ENCODE measurements at places on chromosomes 2 and 18. TPM values are rescaled to one million over a fixed set of nuclear protein-coding genes. Genes with fewer than 3 reads are reported as not detected.

Gene TGIF1
- 110 TPM for total RNA-seq

DNA sequence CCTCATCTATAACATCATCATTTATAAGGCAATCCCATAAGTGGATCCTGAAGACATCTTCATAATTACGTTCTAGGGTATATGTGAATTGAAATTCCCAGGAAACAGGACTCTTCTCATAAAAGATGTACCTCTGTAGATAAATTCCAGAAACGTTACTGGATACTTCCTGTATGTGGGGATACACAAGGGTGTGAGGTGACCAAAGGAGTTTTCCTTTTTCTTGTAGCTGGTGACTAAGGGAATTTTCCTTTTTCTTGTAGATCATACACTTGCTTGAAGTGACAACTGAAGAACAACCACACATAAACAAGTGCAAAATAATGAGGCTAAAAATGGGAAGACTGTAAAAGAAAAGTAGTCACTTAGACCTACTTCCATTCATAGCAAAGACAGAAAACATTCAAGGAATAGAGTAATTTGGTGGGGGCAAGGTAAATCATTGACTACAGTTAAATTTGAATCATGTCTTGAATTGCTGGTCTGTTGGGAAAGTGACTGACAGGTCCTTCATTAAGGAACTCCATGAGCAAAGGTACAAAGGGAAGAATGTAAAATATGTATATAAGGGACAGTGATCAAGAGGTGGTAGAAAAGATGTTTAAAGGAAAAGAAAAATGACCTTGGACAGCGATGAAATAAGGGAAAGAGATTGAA, 53.2 kb upstream of the UBE2E3 start:
- no peak for DNase-seq

Gene SNORC
- total RNA-seq: 4.1 TPM

GRCh38 chr2:235054919-235055318, 103.1 kb downstream of the SH3BP4 start:
- DNase-seq: no peak

- DNase-seq: no peak
These were observed 43.0 kb upstream of the GPR39 start for GRCh38 chr2:132373391-132374135.

Gene IL1RN
- total RNA-seq: not detected

GRCh38 chr2:62319070-62319469, 123.2 kb downstream of the B3GNT2 start:
- no peak for DNase-seq

Gene ECEL1
- 9.5 TPM for total RNA-seq

DNA sequence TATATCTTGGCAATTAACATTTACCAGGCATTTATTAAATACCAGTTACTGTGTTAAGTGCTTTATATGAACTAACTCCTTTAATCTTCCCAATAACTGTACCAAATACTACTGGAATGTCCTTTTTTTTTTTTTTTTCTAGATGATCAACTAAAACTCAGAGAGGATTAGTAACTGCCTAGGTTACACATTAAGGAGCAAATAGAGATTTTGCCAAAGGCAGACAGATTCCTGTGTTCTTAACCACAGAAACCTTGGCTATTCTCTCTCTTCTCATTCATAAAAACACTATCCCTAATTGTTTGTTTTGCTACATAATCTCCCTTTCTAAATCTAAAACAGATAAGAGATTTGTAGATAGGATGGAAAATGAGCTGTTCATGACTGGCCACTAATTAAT, 13.3 kb downstream of the DHX57 start:
- DNase-seq: no peak

DNA sequence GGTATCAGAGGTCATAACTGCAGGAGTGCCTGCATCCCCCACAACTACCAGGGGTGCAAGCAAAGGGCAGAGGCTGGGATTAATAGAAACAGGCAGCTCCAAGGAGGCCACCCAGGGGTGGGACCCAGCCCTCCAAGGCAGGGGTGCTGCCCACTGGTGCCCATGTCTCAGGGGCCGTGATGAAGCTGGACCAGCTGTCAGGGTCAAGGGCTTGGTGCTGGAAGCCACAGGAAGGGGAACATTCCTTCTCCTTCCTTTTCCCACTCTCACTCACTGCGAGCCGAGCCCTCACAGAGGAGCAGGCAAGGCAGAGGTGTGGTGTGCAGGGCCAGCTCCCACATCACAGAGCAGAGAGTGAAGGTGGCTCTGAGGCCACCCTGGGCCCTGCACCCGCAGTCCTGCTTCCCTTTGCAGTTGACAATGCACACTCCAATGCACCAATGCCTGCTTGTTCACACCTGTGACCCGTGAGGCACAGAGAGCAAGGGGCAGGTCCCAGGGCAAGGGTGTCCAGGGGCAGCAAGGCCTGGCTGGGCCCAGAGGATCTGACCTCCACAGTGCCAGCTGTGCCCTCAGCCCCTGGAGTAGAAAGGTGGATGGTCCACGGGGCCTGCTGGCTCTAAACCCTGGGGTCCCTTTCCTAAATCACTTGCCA, 28.7 kb downstream of the MLPH start:
- DNase-seq: no peak

DNA sequence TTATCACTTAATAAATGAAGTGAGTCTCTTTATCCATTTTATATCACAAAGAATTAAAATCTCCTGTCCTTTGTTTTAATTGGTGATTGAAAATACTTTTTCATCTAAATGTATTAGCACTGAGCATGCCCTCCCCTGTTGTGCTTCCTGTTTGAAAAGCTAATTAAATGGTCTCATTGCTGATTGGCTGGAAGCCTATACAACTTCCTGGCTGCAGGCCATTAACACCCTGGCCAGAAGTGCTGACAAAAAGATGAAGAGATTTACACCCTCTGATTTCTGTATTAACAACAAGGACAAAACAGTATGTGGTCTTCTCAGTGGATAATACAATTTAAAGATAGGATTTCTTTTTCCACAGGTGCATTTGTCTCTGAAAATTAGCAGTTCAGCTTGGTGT, 548.0 kb downstream of the DCC start:
- no peak for DNase-seq

DNA sequence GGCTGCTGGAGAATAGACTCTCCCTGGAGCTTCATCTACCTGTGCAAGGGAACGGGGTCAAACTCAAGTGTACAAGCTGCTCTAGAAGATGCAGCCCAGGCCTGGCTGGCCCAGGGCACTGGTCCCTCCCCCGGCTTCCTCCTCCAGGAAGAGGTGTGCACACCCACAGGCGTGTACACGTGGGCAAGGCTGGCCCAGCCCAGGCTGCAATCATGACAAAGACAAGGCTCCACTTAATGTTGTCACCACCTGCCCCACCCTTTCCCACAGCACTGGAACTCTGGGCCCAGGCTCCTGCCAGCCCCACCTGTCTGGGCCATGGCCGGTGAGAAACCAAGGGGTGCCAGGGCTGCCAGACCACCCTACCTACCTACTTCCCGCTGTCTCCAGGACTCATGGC, 29.6 kb upstream of the ALPP start:
- no peak for DNase-seq

GRCh38 chr2:70043252-70043875, 43.9 kb upstream of the PCBP1 start:
- no peak for DNase-seq

DNA sequence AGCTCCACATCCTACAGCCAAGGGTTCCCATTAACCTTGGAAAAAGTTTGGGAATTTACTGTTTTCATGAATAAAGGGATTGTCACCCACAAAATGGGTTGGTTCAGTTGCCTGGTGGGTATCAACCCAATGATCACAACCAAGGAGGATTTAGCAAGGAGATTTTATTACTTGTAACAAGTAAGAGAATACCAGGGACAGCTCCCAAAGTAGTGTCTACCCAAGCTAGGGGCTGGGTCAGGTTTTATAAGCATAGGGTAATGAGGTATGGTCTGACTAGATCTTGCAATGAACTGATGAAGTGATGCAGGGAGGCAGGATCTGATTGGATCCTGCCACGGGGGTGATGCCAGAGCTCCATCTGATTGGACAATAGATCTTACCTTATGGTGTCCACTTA, 681.8 kb downstream of the SLC4A3 start:
- no peak for DNase-seq

DNA sequence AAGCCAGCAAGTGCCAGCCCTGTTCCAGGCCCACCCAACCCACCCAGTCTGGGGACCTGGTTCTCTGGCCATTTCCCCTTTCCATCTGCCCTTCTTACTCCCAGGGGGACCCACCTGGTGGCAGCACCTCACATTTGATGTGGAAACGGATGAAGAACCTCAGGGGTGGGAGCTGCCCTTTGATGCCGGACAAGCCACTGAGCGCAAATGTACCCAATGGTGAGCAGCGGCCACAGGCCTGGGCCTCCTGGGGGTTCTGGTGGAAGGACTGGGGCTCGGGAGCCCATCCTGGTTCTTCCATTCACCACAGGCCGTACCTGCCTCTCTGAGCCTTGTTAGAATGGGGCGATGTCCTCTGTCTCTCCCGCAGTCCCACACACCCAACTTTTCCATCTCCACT, 84.7 kb downstream of the EPAS1 start:
- no peak for DNase-seq

Gene SMPD4
- 82.8 TPM for total RNA-seq

DNA sequence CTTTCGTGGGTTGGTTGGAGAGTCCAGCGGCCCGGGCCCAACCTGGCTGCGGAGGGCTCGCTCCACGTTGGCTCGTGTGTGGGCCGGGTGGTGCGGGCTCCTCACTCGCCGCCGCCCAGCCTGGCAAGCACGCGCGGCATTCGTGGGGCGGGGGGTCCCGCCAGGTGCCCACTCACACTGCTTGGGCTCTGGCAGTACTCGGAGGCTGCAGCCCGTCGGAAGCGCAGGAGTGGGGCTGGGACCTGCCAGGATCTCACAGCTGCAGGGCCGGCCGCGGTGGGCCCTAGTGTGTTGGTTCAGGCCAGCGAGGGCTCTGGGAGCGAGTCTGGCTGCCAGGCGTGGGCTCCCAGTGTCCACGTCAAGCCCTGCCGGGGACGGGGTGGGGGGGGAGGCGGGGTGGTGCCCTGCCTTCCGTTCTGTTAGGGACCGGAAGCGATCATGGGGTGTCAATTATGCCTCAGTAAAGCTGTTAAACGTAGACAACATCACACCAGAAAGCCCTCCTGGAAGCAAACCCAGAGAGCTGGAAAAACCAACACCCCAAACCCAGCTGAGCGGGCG, 1.0 kb upstream of the HS6ST1 start:
- DNase-seq: peak; percentile 40

- no peak for DNase-seq
These were observed 38.8 kb downstream of the LBH start for GRCh38 chr2:30270166-30270565.

GRCh38 chr2:176085861-176086771, 2.4 kb upstream of the EVX2 start:
- peak; percentile 62 for DNase-seq

- no peak for DNase-seq
These were observed 256.1 kb downstream of the NCKAP5 start for GRCh38 chr2:133312038-133312729.

GRCh38 chr18:57792631-57793301, 10.3 kb downstream of the ATP8B1 start:
- no peak for DNase-seq

Gene CNGA3
- total RNA-seq: not detected

Gene PLCD4
- total RNA-seq: 1.0 TPM

GRCh38 chr2:53183581-53183980, 584.0 kb upstream of the CHAC2 start:
- DNase-seq: no peak

DNA sequence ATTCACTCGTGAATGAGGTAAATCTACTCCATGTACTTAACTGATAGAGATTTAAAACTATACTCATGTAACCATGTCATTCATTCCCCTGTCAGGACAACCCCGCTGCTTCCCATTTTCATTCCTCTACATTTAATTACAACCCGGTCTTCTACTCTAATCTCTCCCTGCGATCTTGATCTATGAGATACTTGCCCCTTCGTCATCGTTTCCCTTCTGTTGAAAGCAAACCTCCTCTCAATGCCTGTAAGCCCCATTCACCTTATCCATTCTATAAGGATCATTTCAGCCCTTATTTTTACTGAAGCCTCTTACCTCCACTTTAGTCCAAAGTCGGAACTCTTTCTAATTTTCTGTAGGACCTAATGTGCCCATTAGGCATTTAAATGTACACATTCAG, 492.6 kb downstream of the DPP10 start:
- no peak for DNase-seq

Gene HK2
- 16.9 TPM for total RNA-seq

Gene NEMP2
- total RNA-seq: 18.9 TPM

Gene SMCHD1
- 71.7 TPM for total RNA-seq

GRCh38 chr2:36449943-36450392, 94.4 kb downstream of the CRIM1 start:
- DNase-seq: no peak

DNA sequence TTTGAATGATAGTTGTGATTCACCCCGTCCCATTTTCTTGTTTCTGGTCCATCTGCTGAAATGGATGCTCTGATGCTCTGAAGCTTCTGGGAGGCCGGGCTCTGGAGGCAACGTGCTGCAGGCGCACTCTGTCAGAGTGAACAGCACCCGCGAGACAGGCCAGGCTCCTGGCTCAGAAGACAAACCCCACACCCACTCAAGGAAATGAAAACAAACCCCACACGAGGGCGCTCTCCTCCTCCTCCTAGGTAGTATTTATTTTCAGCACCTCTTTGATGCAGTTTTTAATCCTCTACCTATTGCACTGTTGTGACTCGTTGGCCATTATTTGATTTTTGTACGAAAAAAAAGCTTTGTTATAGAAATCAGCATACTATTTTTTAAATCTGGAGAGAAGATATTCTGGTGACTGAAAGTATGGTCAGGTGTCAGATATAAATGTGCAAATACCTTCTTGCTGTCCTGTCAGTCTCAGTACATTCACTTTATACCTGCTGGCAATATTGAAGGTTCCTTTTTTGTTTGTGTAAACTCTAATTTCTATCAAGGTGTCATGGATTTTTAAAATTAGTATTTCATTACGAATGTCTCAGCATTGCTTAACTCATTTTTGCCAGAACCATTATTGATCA, 10.3 kb upstream of the CHST10 start:
- no peak for DNase-seq

DNA sequence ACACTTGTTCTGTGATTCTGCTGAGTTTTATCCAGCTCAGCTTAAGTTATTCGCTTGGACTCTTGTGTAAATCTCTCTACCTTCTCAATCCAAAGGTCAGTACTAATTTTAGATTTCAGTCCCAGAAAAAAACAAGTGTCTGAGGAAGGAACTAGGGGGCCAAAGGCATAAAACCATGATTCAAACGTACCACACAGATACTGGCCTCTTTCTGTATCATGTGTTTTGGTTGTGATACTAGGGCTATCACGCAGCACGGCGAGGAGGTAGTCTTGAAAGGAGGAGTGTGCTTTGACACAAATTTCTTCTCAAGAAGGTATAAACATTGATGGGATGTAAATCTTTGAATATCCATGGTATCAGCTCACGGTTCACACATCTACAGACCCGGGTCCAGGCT, 8.3 kb downstream of the SERPINE2 start:
- DNase-seq: no peak

Gene ARHGAP28
- total RNA-seq: 161 TPM

DNA sequence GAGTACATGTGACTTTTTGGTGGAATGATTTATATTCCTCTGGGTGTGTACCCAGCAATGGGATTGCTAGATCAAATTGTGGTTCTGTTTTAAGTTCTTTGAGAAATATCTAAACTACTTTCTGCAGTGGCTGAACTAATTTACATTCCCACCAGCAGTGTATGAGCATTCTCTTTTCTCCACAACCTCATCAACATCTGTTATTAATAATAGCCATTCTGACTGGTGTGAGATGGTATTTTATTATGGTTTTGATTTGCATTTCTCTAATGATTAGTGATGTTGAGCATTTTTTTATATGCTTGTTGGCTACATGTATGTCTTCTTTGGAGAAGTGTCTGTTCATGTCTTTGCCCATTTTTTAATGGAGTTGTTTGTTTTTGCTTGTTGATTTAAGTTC, 267.4 kb upstream of the NT5C1B start:
- DNase-seq: no peak

Gene DIPK1C
- total RNA-seq: not detected

- no peak for DNase-seq
These were observed 145.0 kb downstream of the HDAC4 start for GRCh38 chr2:239255628-239256349.

Gene RGPD3
- 0.09 TPM for total RNA-seq

Data from mesothelial cell of epicardium (in vitro differentiated cells).